ENCODE measurements at places on chromosomes 1 and 21. TPM values are rescaled to one million over a fixed set of nuclear protein-coding genes. Genes with fewer than 3 reads are reported as not detected.

Gene RHOU
- 46.1 TPM for total RNA-seq

GRCh38 chr1:180805316-180805715, 107.4 kb upstream of the KIAA1614 start:
- DNase-seq, result no peak

Gene CLK2
- total RNA-seq, result 25.3 TPM

- DNase-seq, result no peak
Observed at GRCh38 chr1:181140891-181141290, 52.4 kb downstream of the IER5 start.

Gene UTP11
- total RNA-seq, result 49.7 TPM

DNA sequence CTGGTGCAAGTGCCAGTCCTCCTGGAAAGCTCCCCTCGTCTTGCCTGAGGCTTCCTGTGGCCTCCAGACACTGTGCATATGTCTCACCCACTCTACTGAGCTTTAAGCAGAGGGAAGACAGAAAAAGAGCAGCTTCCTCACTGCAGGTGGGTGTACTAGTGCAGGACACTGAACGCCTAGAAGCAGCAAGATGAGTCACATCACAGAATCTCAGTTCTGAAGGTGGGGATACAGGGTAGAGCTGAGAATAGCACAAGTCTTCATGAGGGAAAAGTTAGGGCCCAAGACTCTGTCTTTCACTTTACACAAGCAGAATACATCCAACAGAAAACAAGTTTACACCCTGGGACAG, 37.4 kb downstream of the PCAT6 start:
- DNase-seq, result peak; percentile 30

Gene CD2
- total RNA-seq, result not detected

- no peak for DNase-seq
Observed at GRCh38 chr21:15343066-15343465, 278.3 kb upstream of the NRIP1 start.

DNA sequence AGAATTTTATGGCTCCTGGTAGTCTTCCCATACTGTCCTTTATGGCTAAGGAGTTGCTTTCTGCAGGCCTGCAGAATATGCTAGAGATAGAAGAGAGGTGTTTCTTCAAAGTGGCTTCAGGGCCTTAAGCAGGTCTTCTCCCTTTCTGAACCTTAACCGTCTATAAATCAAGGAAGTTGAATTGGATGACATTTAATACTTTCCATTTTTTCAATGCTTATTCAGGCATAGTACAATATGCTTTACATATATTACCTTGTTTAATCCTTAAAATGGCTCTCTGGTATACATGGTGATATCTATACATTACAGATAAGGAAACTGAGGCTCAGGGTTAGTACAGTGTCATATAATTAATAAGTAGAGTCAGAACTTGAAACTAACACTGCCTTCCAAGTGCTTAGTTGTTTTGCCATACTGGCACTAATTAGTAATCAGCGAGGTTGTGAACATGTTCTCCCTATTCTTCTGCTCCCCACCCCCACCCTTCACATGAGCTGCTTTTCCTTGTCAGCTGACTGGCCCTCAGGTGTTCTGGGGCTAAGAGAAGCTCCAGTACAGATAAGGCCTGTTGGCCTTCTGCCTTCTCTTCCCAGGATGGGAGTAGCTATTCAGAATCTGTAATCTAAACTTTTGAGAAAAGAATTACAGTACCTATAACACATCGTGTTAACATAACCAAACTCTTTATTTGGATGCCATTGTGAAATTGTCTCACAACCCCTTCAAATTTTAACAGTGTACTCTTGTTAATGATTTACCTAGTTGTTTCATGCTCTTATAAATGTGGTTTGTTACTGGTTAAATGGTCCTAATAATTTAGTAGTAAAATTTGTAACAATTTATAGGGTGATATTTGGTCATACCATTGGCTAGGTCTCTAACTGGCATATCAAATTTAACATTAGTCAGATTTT, 13.6 kb downstream of the NFYC start:
- no peak for DNase-seq

Gene NEGR1
- 78.7 TPM for total RNA-seq

Gene SPATA17
- total RNA-seq, result 5.3 TPM

- no peak for DNase-seq
Observed at GRCh38 chr1:194273660-194274059, 1087.2 kb upstream of the B3GALT2 start.

Gene TMEM51
- 1.6 TPM for total RNA-seq

GRCh38 chr1:89705901-89706699, 73.2 kb downstream of the LRRC8C start:
- no peak for DNase-seq
